ENCODE measurements at places on chromosomes 7 and 10. TPM values are rescaled to one million over a fixed set of nuclear protein-coding genes. Genes with fewer than 3 reads are reported as not detected.

- no peak for DNase-seq
These were observed 120.6 kb downstream of the TMEM26 start for GRCh38 chr10:61332581-61332980.

DNA sequence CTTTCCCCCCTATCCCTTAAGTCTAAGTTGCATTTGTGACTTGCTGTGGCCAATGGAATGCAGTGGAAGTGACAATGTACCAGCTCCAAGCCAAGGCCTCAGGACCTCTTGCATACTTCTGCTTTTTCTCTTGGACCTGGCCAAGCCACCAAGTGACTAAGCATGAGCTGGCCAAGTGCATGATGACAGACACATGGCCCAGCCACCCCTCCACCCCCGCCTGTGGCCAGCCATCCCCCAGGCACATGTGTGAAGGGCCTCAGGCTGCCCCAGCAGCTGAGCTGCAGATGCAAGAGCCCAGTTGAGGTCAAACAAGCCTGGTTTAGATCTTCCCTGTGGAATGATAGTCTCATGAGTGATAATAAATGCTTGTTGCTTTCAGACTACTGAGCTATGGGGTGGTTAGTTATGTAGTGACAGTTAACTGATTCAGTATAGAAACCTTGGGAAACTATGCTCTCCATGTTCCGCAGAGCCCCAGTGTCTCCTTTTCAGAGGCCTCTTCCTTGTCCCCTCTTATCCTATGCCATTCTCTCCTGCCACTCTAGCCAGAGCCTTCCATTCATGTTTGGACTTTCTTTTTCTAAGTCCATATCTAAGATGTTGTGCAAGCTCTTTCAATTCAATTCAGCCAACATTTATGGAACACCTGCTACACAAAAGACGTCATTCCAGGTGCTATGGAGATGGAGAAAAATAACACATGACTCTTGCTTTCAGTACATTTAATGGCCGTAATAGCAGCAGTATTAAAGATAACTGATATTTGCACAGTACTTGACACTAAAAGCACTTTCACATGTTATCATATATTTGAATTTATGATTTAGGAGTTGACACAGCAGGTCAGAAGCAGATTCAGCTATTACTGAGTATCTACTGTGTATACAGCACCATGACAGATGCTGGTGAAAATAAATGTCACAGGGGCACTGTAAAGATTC, 55.5 kb upstream of the LOXL4 start:
- peak; percentile 82 for DNase-seq

DNA sequence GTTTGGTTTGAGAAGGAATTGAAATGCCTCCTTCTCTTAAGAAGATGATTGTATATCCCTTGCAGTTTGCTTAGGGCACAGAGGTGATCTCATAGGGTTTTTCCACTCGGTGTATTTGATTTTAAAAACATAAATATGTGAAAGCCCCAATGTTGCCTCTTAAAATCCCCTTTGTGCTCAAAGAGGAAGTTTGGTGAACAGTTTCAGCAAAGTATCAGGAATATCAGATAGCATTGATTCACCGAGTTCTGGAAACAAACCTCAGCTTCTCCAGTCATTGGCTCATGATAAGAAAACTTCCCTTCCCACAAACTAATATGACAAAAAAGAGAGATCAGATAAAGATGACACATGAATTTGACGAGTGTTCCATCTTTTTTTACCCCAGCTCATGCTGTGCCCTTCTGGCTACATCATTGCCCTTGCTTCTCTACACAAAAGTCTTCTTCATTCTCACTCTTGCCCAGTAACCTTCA, 20.1 kb upstream of the SMNDC1 start:
- no peak for DNase-seq

The CAV1 gene
- total RNA-seq: 573 TPM

Measured in sigmoid colon (tissue), 7 donors.